ENCODE measurements at places on chromosomes 7 and 10. TPM values are rescaled to one million over a fixed set of nuclear protein-coding genes. Genes with fewer than 3 reads are reported as not detected.

Gene GJD4
- total RNA-seq: not detected

Gene SEMA3A
- total RNA-seq: not detected

Gene RGR
- total RNA-seq: not detected

Gene CHAT
- not detected for total RNA-seq

Gene LHFPL3
- not detected for total RNA-seq

Gene FOXI2
- total RNA-seq: not detected
